ENCODE measurements at places on chromosomes 2 and 18. TPM values are rescaled to one million over a fixed set of nuclear protein-coding genes. Genes with fewer than 3 reads are reported as not detected.

The AP1S3 gene
- 5.5 TPM for total RNA-seq

The MREG gene
- 0.32 TPM for total RNA-seq

The SERPINB5 gene
- 1.8 TPM for total RNA-seq

The COL3A1 gene
- 1,834 TPM for total RNA-seq

The SP3 gene
- total RNA-seq, result 93.7 TPM

The C1QL2 gene
- total RNA-seq, result not detected

The ZNF519 gene
- 4.4 TPM for total RNA-seq

The DSC2 gene
- 1.7 TPM for total RNA-seq

The RASGRP3 gene
- total RNA-seq, result 1.9 TPM

The C2orf68 gene
- 14.6 TPM for total RNA-seq

The GPR155 gene
- total RNA-seq, result 2.2 TPM

The SEPTIN2 gene
- total RNA-seq, result 377 TPM

The RNF125 gene
- total RNA-seq, result 0.65 TPM

The GPR45 gene
- total RNA-seq, result not detected

The GALNT14 gene
- total RNA-seq, result 0.56 TPM

The C2orf72 gene
- 0.26 TPM for total RNA-seq

The SERPINB12 gene
- not detected for total RNA-seq

The RUFY4 gene
- total RNA-seq, result not detected

The MYCN gene
- 0.32 TPM for total RNA-seq

The EVA1A gene
- total RNA-seq, result 50.7 TPM

The CNNM3 gene
- total RNA-seq, result 4.3 TPM

The SLC4A5 gene
- total RNA-seq, result 0.48 TPM

The MAP3K2 gene
- 20.2 TPM for total RNA-seq

The ZNF516 gene
- 47.7 TPM for total RNA-seq

The PLCL1 gene
- 0.88 TPM for total RNA-seq

The OR6B2 gene
- not detected for total RNA-seq

The ERFE gene
- 2.4 TPM for total RNA-seq

The CAPN14 gene
- total RNA-seq, result not detected

The ACKR3 gene
- 2.1 TPM for total RNA-seq
